ENCODE measurements at places on chromosomes 6 and 20.

DNA sequence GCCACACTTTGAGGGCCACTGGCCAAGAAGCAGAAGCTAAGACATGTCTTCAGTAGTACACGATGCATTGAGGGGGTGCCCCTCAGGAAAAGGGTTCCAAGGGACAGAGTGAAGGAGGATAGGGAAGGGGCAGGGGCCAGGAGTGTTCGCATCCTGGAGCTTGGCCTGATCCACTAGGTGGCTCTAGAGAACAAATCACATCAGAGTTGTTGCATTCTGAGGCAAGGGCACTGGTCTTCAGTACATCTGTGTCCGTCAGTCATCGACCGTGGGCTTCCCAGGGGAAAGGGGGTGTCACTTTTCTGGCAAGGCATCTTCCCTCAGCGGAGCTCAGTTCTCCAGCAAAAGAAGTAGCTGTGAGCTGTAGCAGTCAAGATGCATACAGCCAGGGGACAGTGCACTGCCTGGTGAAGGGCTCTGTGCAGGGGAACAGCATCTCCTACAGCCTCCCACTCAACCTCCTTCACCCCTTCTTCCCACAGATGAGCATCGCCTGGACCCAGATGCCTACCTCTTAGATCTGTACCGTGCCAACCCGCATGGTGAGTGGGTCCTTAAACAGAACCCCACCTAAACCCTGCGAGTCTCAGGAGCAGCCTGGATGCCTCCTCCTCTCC, 47.8 kb downstream of the ARHGAP40 start:
- DNase-seq = peak; percentile 43

- DNase-seq = no peak
Measured at GRCh38 chr6:33692078-33692759, 19.3 kb downstream of the UQCC2 start.

- no peak for DNase-seq
Measured at GRCh38 chr20:62298577-62299249, 4.1 kb upstream of the ADRM1 start.

GRCh38 chr6:80316686-80317231, 210.3 kb downstream of the BCKDHB start:
- DNase-seq = no peak

GRCh38 chr20:24836041-24836533, 113.0 kb upstream of the CST7 start:
- no peak for DNase-seq

- DNase-seq = no peak
Measured at GRCh38 chr6:89310929-89311328, 4.2 kb downstream of the GABRR2 start.

DNA sequence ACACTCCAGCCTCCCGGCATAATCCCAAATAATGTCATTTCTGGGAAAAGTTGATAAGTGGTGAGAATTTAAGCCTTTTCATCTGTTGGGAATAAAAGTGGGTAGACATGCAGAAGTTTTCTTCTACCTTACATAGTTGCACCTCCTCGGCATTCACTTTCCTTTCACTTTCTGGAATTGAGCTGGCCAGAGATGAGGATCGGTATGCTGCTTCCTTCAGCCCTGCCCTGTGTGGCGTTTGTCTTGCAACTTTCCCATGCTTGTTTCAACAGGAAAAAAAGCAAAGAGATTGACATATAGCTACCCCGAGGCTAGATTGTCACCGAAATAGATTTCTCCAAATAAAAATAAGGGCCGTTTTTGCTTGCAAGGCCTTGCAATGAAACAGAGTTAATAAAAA, 65.8 kb upstream of the JAG1 start:
- DNase-seq = no peak

GRCh38 chr20:60447703-60448102, 489.5 kb downstream of the CDH26 start:
- no peak for DNase-seq

GRCh38 chr6:167442245-167442644, 117.4 kb downstream of the TTLL2 start:
- no peak for DNase-seq

GRCh38 chr6:54881067-54881730, 34.6 kb downstream of the FAM83B start:
- no peak for DNase-seq

GRCh38 chr6:133313068-133313467, 71.9 kb downstream of the EYA4 start:
- DNase-seq = no peak

- DNase-seq = no peak
Measured at GRCh38 chr6:143336446-143337152, 113.9 kb downstream of the ADAT2 start.

GRCh38 chr6:159089443-159089842, 44.7 kb upstream of the TAGAP start:
- DNase-seq = no peak

DNA sequence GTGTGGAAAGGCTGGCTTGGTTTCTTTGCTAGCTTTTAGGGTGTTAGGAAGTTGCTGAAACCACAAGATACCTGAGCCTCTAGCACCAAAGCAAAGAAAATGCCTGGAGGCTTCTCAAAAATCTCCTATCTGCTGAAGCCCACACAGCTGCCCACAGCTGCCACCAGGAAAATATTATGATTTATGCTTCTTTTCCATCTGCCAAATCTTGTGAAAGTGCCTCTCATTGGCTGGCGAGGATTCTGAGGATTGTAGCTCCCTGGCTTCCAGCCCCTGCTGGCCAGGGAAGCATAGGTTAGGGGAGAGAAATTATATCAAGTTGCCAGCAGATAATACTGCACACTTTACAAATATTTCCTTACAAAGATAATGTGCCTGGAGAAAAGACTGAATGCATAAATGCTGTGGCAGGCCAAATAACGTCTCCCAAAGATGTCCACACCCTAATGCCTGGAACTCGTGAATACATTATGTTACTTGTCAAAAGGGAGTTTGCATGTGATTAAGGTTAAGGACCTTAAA, 98.4 kb downstream of the MRPL14 start:
- DNase-seq = peak; percentile 37

- no peak for DNase-seq
Measured at GRCh38 chr6:15853259-15853658, 190.4 kb upstream of the DTNBP1 start.

- DNase-seq = no peak
Measured at GRCh38 chr6:7129784-7130569, 22.2 kb downstream of the RREB1 start.

DNA sequence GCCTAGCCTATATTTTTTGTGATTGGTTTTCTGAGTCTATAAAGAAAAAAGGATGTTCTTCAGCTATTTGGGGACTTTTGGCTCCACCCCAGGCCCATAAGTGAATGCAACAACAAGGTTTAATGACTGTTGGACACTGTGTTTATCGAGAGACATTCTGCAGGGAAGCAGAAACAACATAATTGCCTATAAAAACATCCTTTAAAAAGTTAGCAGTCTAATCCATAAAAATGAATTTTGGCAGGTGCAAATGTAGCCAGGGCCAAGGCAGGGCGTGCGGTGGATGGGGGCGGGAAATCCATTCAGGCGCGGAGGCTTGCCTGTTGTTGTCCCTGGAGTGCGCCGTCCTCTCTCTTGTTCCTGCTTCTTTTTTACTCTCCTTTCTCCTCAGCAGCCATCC, 99.3 kb downstream of the PAX1 start:
- DNase-seq = peak; percentile 75

- peak; percentile 18 for DNase-seq
Measured at GRCh38 chr20:32449890-32450401, 91.8 kb downstream of the ASXL1 start.

GRCh38 chr6:116876107-116876506, 935 bp upstream of the RFX6 start:
- DNase-seq = no peak

DNA sequence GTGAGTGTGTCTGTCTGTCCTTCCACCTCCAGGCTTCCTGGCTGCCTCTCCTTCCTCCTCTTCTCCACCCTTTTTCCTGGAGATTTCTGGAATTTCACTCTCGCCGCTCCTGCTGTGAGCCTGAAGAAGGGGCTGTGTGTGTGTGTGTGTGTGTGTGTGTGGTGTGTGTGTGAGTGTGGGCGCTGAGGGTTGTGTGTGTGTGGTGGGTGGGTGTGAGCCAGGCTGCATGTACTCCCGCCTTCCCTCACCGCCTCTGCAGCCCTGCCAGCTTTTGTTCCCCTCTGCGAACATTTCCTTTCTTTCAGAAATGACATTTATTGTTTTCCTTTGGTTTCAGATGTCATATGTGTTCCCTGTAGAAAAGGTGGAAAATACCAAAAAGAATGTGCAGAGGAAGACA, 76.0 kb downstream of the SRC start:
- peak; percentile 68 for DNase-seq

- no peak for DNase-seq
Measured at GRCh38 chr6:71886184-71887005, at the start of gene RIMS1. Gene RIMS1 (plus strand): TSS chr6:71886550. CDS start chr6:71887024, 474 bp downstream.

DNA sequence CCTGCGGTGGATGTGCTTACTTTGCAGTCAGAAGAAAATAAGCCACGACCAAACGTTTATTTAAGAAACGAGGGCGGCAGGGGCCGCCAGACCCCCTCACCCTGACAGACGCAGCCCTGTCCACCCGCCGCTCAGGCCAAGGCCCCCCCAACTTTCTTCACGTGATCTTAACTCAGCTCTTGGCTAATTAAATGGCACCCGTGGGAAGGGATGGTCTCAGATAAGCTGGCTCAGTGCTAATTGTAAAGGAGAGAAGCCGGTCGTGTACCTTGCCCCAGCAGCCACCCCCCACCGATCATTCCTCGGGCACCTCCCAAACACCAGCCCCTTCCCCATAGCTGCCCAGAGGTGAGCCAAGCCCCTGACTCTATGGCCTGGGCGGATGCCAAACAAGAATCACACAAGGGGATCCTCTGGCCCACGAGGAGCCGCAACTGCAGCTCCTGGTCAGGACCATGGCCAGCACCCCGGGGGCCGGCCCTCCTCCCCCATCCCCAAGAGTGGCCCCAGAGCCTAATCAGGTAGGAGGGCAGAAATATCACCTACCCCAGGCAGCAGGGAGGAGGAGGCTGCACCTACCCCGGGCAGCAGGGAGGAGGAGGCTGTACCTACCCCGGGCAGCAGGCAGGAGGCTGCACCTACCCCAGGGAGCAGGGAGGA, 11.2 kb downstream of the KCNQ2 start:
- no peak for DNase-seq

GRCh38 chr6:54801244-54801643, 45.3 kb upstream of the FAM83B start:
- DNase-seq = no peak

DNA sequence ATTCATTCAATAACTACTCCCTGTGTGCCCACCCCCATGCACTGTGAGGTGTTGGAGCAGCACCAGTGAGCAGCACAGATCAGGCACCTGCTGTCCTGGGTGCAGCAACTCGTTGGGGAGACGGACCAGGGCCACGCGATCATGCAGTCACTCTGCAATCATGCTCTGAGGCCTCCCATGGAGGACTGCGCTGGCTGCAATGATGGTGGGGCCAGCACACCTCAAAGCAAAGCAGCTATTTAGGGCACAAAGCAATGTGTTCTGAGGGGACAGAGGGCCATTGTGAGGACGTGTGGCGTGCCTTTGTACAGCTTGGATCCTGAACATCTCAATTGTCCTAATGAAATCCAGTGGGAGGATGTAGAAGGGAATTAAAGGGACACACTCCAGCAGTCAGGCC, 41.0 kb upstream of the MPC1 start:
- no peak for DNase-seq

Measured in femur (tissue), 1 donor.